ENCODE measurements at places on chromosomes 1 and 21. TPM values are rescaled to one million over a fixed set of nuclear protein-coding genes. Genes with fewer than 3 reads are reported as not detected.

DNA sequence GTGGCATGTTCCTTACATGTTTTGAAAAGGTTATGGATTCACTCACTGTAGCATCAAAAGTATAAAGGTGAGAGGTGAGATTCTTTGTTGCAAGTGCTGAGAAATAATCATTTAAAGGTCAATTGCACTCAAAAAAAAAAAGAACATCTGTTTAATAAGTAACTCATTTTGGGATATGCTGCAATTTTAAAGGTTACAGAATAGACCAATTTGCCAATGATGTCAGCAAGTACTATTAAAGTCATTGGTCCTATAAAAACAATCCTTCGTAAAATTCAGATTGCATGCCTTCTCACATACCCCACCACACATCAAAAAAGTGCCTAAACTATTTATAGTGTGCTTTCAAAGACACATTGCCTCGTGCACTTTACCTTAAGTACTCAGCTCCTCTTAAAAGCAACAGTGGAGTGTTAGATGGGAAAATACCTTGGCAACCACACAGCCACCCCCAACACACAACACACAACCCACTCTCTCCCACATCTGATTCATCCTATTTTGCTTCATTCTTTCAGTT is 218.2 kb upstream of the ADGRL2 start:
- no peak for DNase-seq

- DNase-seq: no peak
Measured at GRCh38 chr1:192901500-192901899, 92.7 kb downstream of the RGS2 start.

GRCh38 chr1:1922956-1923833 is 4.1 kb upstream of the TMEM52 start:
- peak; percentile 52 for DNase-seq

DNA sequence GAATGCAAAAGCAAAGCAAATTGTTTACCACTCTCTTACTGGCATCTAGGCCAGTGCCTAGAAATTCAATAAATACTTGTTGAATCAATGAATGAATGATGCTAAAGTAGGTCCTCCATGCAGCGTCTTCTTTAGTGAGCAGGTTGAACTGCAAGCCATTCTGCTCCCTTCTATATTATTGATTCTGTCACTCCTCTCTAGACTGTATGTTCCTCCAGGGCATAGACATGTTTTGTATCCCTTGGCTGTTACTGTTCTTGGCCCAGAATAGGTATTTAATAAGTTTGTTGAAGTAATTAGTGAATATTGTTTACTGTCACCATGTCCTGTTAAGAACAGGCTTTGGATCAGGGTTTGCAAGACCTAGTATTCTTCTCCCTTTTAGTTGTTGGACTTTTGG is 43.7 kb downstream of the OSBPL9 start:
- no peak for DNase-seq

DNA sequence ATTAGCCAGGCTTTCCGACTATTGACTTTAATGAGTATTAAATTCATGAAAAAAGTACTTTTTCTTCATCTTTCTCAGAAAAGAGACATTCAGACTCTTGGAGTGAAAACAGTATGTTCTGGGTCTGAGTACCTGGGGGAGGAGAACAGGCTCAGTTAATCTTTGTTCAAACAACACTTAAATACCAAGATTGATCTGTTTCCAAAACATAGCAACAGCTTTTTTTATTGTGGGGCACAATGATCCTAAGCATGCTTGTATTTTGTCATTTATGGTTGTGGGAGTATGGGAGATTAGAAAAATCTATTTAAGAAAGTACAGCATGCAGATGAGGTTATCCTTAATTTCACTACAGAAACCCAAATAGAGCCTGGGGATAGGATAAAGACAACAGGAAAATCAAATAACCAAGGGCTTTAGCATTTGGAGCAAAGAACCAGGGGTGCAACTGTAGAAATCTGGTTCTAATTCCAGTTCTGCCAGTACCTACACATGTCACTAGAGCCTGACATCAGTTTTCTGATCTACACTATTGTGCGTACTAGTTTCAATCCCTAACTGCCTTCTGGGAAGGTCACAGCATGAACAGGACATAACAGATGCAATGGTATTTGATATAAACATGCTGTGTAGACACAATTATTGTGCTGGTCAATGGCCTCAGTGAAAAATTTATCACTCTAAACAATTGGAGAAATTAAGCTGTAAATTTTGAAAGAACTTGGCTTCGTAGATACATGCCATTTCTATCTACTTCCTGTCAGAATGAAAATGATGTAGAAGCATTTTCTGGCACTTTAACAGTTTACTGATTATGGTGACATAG is 91.2 kb downstream of the KCNK1 start:
- DNase-seq: no peak

- DNase-seq: no peak
Measured at GRCh38 chr21:34647555-34647954, 21.2 kb upstream of the CLIC6 start.

- DNase-seq: no peak
Measured at GRCh38 chr1:15961492-15961891, 14.4 kb downstream of the ZBTB17 start.

- DNase-seq: no peak
Measured at GRCh38 chr21:45822429-45823099, 159.0 kb upstream of the COL6A1 start.

GRCh38 chr1:10428984-10429383 is 1.2 kb upstream of the CENPS start:
- DNase-seq: no peak

- DNase-seq: no peak
Measured at GRCh38 chr1:198967566-198967965, 328.7 kb downstream of the PTPRC start.

DNA sequence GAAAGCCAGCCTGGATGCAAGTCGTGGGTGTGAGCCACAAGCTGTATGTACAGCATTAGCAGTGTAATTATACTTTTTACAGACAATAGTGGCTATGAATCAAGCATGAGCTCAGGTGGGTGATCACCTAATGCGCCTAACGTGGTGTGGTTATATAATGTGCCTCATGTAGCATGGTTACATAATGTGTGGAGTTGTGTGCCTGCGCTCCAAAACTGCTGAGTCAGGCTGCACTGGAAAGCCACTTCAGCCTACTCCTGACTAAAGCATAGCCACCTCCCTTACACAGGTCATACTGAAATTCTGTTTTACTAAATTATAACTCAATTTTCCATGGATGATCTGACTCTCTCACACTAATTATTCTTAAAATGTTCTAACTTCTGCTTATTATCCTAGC is 69.8 kb downstream of the KCNT2 start:
- DNase-seq: no peak

- DNase-seq: peak; percentile 49
Measured at GRCh38 chr1:214014730-214015129, 27.0 kb downstream of the PROX1 start.

- no peak for DNase-seq
Measured at GRCh38 chr1:36951292-36951750, 83.0 kb downstream of the GRIK3 start.

GRCh38 chr1:17743008-17743647 is 12.0 kb upstream of the ACTL8 start:
- DNase-seq: no peak

DNA sequence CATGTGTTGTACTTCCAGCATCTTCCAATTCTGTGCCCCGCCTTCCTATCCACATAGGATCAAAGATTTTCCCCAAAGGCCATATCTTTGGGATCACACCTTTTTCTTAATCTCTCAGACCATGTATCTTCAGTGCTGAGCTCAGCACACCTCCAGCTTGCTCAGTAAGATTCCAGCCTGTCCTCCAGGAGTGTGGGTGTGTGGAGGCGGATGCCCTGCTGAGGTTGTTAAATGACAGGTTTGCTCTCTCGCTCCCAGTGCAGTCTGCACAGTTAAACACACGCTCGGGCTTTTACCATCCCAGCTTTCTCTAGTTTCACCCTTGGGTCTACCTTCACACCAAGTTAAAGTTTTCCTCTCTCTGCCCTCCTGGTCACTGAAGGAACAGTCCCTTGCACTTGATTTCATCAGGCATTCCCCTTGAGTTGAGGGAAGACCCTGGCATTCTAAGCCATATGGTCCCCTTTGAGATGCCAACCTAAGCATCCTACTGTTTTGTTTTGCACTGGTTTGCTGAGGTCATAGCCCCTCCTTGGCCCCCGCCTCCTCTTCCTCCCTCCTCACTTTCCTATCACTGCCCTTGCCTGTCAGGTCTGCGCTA is 13.7 kb downstream of the MYOG start:
- DNase-seq: no peak

DNA sequence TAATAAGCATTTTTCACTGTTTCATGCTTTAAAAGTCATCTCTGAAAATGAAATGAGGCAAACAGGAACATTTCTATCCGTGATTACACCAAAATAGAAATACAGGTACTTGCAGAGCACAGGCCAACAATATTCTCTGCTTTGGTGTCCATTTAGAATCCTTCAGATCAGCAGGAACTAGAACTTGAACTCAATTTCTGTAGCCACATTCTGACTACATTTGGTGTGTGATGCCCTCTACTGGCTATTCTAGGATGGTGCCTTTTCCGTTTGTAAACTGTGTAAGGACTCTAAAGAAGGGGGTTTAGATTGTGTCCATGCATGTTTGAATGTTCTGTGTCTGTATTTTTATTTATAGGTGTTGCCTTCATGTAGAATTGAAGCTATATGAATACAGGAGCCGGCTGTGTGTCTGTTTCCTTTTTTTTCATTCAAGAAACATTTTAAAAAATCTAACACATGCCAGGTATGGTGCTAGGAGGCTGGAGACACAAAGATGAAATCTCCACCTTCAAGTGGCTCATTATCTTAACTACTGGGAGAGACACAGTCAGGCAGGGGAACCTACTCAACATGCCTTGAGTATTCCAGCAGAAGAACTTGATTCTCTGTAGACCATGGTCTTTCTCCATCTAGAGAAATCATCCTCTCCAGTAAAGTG is 7.6 kb upstream of the ZNF326 start:
- no peak for DNase-seq

DNA sequence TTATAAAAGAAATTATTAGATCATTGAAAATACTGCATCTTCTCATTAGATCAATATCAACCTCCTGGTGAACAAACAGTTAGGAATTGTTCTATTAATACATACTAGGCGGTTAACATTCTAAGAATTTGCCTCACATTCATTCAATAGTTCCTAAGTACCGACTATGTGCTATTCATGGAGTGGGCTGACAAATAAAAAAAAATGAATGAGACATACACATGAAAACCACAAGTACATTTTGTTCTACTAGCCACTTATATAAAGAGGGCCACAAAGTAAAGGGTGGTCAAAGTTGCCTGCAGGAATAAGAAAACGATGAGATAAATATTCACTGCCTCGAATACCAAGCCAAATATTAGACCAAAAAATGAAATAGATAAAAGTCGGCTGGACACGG is 294.4 kb downstream of the SDCCAG8 start:
- DNase-seq: no peak

- peak; percentile 67 for DNase-seq
Measured at GRCh38 chr1:26094677-26095383, 16.8 kb upstream of the PDIK1L start.

- no peak for DNase-seq
Measured at GRCh38 chr21:43575473-43575844, 83.8 kb downstream of the HSF2BP start.

- no peak for DNase-seq
Measured at GRCh38 chr1:151579436-151580225, 32.2 kb upstream of the SNX27 start.

GRCh38 chr1:32701421-32701911 is 1.1 kb downstream of the SYNC start:
- DNase-seq: no peak

DNA sequence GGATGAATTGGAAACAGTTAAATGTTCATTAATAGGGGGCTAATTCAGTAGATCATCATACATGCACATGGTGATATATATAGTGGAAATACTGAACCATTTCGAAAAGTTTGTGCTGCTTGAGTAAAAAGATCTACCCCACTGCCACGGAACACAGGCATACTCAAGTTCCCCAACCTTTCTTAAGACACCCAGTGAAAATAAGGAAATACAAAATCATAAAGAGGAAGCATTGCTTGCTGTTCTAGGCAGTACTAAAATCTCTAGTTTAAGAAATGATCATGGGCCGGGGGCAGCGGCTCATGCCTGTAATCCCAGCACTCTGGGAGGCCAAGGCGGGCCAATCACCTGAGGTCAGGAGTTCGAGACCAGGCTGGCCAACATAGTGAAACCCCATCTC is 37.6 kb upstream of the KIRREL1 start:
- DNase-seq: no peak

DNA sequence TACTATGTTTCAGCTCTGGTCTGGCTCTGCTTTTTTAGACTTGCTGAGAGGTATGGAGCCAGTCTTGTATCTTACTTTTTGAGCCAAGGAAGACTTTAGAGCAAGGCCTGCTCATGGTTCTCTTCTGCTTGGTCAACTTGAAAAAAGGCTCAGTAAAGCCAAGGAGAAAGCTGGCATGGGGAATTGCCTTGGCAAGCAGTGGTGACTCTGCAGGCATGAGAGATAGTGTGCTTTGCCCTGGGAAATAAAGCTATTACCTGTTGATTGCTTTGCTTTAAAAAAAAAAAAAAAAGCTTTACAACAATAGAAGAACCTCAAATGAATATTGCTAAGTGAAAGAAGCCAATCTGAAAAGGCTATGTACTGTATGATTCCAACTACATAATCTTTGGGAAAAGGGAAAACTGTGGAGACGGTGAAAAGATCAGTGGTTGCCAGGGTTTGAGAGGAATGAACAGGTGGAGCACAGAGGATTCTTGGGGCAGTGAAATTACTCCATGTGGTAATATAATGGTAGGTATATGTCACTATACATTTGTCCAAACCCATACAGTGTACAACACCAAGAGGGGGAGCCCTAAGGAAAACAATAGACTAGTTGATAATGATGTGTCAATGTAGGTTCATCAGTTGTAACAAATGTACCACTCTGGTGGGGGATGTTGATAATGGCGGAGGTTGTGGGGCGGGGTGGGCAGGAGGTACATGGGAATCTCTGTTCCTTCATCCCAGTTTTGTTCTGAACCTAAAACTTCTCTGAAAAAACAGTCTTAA is 87.6 kb downstream of the HMCN1 start:
- no peak for DNase-seq

The ST6GALNAC3 gene
- 18.2 TPM for total RNA-seq

The XCL2 gene
- not detected for total RNA-seq

The OVAAL gene
- total RNA-seq: 0.47 TPM

The AGO3 gene
- total RNA-seq: 24.1 TPM

The KRTAP10-6 gene
- total RNA-seq: not detected

The TNFRSF25 gene
- total RNA-seq: 4.4 TPM

The RC3H1 gene
- total RNA-seq: 25.0 TPM

The CLCA4 gene
- not detected for total RNA-seq

The NTMT2 gene
- 3.5 TPM for total RNA-seq

Measured in right cardiac atrium (tissue), 5 donors.